ENCODE measurements at places on chromosomes 1 and 21.
A peak's percentile ranks its signal among the peaks of the same experiment; 100 is the strongest.

DNA sequence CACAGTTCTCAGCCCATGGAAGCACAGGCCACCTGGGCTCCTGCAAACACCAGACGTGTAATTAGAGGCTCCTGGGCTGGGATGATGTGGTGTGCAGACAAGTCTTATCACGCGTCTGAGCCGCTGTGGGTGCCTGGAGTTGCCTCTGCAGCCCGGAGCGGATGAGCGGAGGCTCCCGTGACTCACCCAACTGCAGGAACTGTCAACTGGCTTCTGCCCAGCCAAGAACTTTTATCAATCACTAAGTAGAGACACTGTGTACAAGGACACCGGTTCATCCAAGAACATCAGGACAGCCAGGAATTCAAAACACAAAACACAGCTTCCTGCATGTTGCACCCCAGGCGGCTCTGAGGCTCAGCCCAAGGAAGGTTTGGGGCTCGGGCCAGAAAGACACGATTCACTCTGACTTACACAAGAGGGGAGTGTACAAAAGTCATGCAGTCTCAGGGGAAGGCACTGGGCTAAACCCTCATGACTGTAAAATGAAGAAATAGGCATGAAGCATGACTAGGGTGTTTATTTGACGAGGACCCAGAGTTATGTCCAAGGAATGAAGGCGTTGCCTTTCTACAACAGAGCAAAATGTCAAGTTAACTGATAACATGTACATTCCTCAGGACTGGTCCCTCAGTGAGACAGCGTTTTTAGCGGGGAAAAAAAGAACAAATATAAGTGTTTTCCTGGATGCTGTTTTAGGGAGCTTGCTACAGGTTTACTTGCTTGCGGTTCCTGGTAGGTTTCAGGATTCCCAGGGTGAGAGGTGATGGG is 21.1 kb downstream of the ERRFI1 start:
- DNase-seq, result peak; percentile 67

- DNase-seq, result no peak
Measured at GRCh38 chr21:28615276-28615675, 377.4 kb downstream of the LTN1 start.

DNA sequence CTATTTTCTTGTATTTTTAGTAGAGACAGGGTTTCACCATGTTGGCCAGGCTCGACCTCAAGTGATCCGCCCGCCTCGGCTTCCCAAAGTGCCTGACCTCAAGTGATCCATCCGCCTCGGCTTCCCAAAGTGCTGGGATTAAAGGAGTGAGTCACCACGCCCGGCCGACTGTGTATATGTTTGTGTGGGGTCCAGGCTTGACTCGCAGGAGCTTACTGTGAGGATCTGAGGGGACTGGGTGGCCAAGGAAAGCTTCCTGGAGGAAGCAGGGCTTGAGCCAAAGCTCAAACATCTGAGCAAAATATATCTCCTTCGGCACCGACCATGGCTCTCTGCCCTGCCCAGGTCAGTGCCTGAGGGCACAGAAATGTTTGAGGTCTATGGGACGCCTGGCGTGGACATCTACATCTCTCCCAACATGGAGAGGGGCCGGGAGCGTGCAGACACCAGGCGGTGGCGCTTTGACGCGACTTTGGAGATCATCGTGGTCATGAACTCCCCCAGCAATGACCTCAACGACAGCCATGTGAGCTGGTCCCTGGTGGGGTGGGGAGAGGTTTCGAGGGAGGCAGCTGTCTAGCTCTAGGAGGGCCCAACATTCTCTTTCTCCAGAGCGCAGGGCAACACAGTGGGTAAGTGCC is 10.5 kb downstream of the PADI3 start:
- no peak for DNase-seq

DNA sequence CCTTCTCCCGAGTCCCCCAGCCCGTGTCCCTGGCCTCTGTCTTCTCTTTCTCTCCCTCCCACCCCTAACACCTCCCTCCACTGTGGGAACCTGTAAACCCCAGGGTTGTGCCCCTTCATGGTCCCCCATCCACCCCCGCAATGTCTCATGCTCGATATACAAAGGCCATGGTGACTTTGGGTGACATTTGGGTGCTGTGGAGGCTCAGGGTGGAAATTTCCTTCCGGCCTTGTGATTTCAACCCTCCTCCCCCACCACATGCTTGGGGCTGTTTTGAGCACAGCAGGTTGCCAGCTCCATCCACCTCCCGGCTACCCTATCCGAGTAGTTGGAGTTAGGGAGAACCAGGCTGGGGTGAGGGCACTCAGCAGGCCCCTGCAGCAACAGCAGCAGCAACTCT is 25.7 kb upstream of the VPS13D start:
- no peak for DNase-seq

- no peak for DNase-seq
Measured at GRCh38 chr1:20665726-20666125, 4.6 kb upstream of the DDOST start.

All from body of pancreas (tissue), 4 donors.